ENCODE measurements at places on chromosomes 2 and 18. TPM values are rescaled to one million over a fixed set of nuclear protein-coding genes. Genes with fewer than 3 reads are reported as not detected.

Gene LYPD1
- total RNA-seq: 17.4 TPM

DNA sequence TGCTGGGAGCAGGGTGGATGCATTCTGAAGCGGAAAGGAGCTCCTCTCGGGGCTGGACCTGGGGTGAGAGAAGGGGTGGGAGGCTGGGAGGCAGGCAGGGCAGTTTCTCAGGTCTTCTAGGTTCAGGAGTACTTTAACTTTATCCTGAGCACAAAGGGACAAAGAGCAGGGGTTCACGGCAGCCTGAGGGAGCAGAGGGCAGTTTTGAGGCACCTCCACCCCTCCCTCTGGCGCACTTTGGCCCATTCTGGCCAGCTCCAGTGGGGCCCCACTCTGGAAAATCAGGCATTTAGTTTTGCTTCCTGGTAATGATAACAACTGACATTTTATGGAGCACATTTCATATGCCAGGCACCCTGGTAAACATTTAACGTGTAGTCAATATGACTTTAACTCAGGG lies 14.3 kb downstream of the B3GNT7 start:
- peaks cover 7% of the 10 kb centered on the region for H3K36me3 ChIP-seq
- peaks cover 22% of the 10 kb centered on the region for H3K4me1 ChIP-seq
- no peak overlapping the region for H3K4me3 ChIP-seq
- peaks cover 13% of the 10 kb centered on the region for H3K27me3 ChIP-seq
- H3K27ac ChIP-seq: no peak overlapping the region

- H3K36me3 ChIP-seq: peaks cover 10% of the 10 kb centered on the region
- DNase-seq: no peak
- no peaks in the 10 kb centered on the region for H3K4me1 ChIP-seq
- no peak overlapping the region for H3K4me3 ChIP-seq
Observed at GRCh38 chr18:55706898-55707297, 118.9 kb upstream of the TCF4 start.

DNA sequence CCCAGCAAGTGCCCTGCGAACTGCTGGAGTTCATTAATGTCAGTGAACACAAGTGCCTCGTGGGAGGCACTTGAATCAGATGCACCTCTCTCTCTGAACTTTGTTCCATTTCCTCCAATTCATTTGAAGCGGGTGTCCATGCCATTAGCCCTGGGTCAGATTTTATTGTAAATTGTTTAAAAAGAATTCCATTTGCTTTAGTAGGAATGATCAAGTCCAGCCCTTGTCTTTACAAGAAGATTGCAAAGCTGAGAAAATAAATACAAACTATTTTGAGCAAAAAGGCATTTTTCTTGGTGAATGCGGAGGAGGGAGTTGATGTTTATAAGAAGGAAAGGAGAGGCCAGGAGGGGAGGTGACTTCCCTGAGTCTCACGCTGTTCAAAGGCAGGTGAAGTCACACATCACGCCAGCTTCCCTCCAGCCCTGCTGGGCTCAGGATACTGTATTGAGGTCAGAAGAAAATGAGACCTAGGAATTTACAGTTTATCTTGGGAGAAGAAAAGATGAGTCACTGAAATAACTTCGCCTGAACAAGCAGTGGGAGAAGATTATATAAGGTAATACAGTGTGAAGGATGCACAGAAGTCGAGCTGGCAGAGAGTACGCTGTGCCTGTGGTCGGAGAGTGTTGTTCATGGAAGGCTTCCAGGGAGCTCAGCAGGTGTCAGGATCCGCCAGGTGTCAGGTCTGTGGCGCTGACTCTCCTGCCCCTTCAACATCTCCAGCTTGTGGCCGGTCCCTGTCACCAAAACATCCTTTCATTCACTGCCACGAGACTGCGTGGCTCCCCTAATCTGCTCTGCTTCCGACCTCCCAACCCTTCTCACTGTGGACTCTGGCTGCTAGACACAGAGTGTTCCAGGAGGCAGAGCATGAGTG lies 36.5 kb downstream of the EFR3B start:
- H3K4me1 ChIP-seq: peaks cover 31% of the 10 kb centered on the region
- H3K4me3 ChIP-seq: no peak overlapping the region
- no peak for DNase-seq
- H3K27ac ChIP-seq: peak overlapping the region; percentile 16

DNA sequence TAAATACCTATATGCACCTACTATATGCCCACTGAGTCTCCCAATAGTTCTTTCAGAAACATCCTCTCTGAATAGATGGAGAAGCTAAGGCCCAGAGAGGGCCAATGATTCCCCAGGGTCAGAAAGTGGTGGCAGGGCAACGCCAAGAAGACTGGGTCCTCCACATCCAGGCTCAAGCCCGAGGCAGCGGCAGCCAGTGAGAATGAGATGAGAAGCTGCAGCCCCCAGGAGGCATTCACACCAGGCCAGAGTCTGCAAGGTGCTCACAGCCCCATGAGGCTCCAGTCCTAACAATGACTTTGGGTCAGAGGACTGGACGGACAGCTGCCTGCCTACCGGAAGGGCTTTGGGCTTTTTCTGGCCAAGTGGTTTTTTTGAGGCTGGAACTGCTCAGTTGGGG lies 3.5 kb downstream of the TEX261 start:
- H3K27me3 ChIP-seq: peaks cover 14% of the 10 kb centered on the region
- H3K27ac ChIP-seq: no peak overlapping the region
- peaks cover 34% of the 10 kb centered on the region for H3K4me1 ChIP-seq
- no peak for DNase-seq
- peak overlapping the region; percentile 80 for H3K4me3 ChIP-seq

DNA sequence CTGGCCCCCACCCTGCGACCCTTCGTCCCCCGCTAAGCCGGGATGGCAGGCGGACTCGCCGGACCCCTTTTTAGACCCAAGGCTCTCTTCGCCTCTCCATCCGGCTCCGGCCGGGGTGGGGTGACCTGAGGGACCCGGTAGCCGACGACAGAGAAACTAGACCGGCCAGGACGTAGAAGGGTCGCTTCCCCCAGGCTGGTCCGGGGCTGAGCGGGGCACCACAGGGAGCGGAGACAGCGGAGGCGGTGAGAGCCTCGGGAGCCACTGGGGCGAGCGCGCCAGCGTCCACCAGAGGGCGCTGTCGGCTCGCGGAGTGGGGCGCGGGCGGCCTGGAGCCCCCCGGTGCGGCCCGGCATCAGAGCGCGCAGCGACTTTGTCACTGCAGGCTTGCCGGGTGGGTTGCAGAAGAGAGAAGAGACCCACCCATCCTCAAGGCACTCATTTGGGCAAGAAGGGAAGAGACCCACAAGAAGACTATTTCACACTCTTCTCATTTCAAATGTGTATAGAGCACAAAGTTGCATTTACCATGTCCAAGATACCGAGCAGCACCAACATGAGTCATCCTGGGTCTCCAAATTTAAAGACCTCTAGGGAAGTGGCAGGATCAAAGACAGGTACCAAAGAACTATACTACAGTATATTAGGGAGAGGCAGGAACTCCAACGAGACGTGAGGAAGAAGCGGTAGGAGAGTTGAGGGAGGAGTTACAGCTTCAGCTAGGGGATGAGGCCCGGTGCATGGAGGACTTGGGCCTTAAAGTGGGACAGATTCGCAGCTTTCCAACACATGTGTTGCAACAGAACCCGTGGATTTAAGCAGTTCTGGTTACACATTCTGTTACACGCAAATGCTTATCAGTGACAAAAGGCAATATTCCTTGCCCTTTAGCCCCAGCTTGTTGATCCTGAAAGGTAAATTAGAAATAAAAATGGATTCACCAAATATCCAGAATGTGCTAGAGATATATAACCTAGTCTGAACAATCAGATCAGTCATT lies 7.6 kb upstream of the PRKCE start:
- no peaks in the 10 kb centered on the region for H3K36me3 ChIP-seq
- H3K4me1 ChIP-seq: peaks cover 6% of the 10 kb centered on the region
- peaks cover 48% of the 10 kb centered on the region for H3K27me3 ChIP-seq
- H3K27ac ChIP-seq: no peak overlapping the region
- DNase-seq: peak; percentile 84
- H3K4me3 ChIP-seq: no peak overlapping the region

DNA sequence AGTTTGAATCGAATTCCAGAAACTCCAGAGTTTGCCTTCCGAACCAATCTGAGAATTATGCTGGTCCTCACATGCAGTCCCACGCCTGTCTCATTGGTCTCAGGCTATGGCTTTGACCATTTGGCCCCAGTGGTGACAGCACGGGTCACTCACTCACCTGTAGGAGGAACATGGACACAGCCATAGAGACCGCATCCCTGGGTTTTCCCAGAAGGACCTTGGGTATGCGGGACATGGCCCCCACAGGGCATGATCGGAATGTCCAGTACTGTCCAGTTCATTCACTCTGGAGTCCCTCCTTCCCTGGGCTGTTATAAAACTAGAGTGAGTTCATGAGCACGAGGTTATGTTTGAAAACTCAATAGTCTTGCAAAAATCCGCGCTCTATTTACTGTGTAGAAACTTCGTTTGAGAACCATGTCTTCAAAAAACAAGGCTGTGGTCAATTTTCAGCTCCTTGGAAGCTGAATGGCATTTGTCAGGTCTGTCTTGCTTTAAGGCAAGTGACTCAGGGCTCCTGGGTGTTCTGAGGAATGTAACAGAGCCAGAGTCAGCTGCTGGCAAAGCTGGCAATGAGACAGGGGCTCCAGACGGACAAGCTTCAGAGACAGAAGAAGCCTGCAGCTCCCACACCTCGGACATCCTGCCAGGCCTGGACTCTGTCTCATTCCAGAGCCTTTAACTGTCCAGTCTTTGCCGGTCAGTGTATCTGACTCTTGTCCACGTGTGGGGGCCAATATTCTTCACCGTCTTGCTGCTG lies 86.7 kb upstream of the TMEM18 start:
- no peak overlapping the region for H3K4me3 ChIP-seq
- DNase-seq: no peak
- no peaks in the 10 kb centered on the region for H3K27me3 ChIP-seq

Gene CNRIP1
- 37.3 TPM for total RNA-seq

DNA sequence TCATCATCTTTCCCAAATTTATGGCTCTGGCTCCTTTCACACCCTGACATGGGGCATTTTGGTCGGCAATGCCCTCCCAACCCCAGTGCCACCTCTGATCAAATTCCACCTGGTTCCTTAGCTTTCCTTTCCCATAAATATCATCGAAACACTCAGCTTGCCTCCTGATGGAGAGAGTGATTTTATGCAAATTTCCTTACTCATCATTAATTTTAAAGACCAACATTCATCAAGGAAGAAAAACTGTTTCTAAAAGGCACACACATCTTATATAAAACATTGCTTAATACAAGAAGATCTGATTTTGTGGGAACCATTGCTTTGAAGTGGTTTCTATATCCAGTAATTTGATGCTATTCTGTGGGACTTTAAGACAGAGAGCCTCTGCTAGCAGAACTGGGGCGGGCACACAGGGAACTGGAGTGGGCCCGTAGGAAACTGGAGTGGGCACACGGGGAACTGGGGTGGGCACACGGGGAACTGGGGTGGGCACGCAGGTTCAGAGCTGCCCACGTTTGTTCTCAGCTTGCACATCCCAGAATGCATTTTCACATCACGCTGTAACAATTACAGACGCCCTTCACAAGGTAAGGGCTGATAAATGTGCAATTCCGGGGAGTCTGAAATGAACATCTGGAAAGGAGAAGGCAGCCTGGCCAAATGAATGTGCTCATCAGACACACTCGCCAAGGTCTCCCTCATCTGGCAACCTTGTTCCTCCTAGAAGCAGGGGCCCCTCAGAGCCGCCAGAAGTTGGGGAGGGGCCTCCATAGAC lies 174.2 kb downstream of the RTP5 start:
- H3K36me3 ChIP-seq: no peaks in the 10 kb centered on the region
- no peak for DNase-seq
- peaks cover 58% of the 10 kb centered on the region for H3K27me3 ChIP-seq
- H3K27ac ChIP-seq: no peak overlapping the region

DNA sequence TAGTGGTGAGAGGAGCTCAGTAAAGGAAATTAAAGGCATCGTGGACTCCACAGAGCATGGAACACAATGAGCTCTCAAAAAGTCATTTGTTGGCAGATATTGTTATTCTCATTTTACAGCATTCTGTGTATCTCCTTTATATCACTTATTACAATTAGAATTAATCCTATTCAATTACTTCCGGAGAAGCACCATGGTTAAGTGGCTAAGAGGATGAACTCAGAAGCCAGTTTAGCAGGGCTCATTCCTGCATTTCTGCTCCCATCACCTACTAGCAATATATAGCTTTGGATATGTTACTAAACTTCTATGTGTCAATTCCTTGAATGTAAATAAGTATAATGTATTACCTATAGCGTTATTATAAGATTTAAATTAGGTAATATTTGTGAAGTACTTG lies 683.3 kb downstream of the IRS1 start:
- no peak overlapping the region for H3K4me3 ChIP-seq
- H3K27ac ChIP-seq: no peak overlapping the region
- H3K4me1 ChIP-seq: peaks cover 24% of the 10 kb centered on the region
- DNase-seq: no peak
- no peaks in the 10 kb centered on the region for H3K36me3 ChIP-seq

DNA sequence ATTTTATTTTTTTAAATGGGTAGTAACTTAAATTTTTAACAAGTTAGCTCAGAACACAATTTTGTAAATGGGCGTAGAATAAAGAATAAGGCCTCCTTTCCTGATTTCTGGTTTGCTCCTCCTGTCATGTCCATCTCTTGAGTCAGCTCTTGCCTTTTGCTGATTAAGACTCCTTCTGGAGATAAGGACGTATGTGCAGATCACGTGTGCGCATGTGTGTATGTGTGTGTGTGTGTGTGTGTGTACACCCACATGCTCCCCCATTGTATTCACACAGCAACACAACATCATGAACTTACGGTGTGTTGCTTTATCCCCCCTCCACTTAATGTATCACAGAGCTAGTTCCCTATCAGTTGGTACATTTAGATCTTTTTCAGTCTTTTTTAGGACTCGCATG lies 182.9 kb downstream of the PRKCE start:
- peaks cover 16% of the 10 kb centered on the region for H3K36me3 ChIP-seq
- peak overlapping the region; percentile 59 for H3K27ac ChIP-seq
- H3K27me3 ChIP-seq: no peaks in the 10 kb centered on the region
- H3K4me1 ChIP-seq: peaks cover 18% of the 10 kb centered on the region

DNA sequence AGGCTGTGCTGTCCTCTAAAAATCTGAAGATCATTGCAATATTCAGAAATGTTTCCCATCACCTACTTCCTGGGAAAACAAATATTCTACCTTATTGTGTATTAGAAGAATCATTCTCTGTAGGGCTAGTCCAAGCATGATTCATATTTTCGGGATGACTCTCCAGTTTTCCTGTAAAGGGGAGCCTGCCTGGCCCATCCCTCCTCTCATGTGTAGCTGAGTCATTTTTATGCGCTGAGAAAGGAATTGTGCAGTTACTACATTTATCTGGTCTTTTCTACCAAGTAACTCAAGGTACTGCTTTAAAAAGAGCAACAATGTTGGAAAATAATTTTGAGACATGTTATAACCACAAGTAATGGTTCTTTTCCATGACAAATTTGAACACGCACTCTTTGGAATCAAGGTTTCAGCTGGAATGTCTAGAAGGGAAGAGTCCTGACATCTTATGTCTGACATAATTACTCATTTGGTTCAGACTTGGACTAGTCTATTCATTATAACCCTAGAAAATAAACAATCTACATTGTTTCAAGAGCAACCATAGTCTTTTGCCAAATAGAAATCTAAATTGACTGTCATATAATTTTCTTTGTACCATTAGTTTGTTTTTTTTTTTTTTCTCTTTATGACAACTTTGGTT lies 6.6 kb downstream of the DSG3 start:
- no peaks in the 10 kb centered on the region for H3K4me1 ChIP-seq
- no peak overlapping the region for H3K27ac ChIP-seq
- H3K4me3 ChIP-seq: no peak overlapping the region
- no peak for DNase-seq
- H3K36me3 ChIP-seq: no peaks in the 10 kb centered on the region
- no peaks in the 10 kb centered on the region for H3K27me3 ChIP-seq

Gene GKN2
- total RNA-seq: not detected

GRCh38 chr2:100419915-100420314 lies 2.4 kb upstream of the CHST10 start:
- no peaks in the 10 kb centered on the region for H3K36me3 ChIP-seq
- no peak for DNase-seq
- H3K27me3 ChIP-seq: no peaks in the 10 kb centered on the region
